ENCODE measurements at places on chromosomes 12 and 14. TPM values are rescaled to one million over a fixed set of nuclear protein-coding genes. Genes with fewer than 3 reads are reported as not detected.

The C1QL4 gene
- total RNA-seq: not detected

The BICDL1 gene
- not detected for total RNA-seq

The GNG2 gene
- total RNA-seq: 16.8 TPM

The STYK1 gene
- 0.14 TPM for total RNA-seq

The DGKA gene
- total RNA-seq: 18.8 TPM

The PPP4R3A gene
- total RNA-seq: 53.4 TPM

The KRT83 gene
- total RNA-seq: not detected

The RNF10 gene
- 113 TPM for total RNA-seq

The KLRF2 gene
- total RNA-seq: not detected

The KRT6C gene
- total RNA-seq: not detected
